ENCODE measurements at places on chromosomes 5 and 9.

DNA sequence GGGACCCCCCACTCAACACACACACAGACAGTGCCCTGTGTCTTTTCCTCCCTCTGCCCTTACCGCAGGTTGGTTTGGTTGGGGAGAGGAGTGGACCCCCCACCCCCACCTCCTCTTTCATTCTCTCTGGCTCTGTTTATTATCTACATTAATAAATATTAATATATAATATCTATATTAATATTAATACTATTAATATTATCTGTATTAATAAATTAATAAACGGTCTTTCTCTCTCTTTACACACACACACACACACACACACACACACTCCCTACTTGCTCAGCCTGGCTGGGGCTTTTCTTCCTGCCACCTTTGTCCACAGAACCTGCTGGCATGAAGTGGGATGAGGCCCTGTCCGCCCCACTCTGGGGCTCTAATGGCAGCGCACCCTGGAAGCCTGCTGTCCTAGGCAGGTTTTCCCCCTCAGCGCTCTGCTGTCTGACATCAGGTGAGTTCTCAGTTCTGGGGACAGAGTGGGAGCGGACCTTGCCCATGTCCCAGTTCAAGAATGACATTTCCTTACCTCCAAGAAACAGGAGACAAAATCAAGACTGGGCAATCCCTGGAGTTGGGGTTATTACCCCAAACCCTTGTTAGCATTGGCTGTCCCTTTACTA, 10.5 kb upstream of the SMIM32 start:
- no peak for DNase-seq

- DNase-seq, result no peak
Measured at GRCh38 chr9:134290603-134291451, 35.4 kb upstream of the RXRA start.

GRCh38 chr5:2883771-2884170, 132.3 kb upstream of the IRX2 start:
- DNase-seq, result no peak

- DNase-seq, result no peak
Measured at GRCh38 chr5:84298628-84299027, 86.1 kb downstream of the EDIL3 start.

- no peak for DNase-seq
Measured at GRCh38 chr5:2047341-2047927, 164.7 kb upstream of the IRX4 start.

- no peak for DNase-seq
Measured at GRCh38 chr5:173178369-173178910, 34.1 kb downstream of the BNIP1 start.

DNA sequence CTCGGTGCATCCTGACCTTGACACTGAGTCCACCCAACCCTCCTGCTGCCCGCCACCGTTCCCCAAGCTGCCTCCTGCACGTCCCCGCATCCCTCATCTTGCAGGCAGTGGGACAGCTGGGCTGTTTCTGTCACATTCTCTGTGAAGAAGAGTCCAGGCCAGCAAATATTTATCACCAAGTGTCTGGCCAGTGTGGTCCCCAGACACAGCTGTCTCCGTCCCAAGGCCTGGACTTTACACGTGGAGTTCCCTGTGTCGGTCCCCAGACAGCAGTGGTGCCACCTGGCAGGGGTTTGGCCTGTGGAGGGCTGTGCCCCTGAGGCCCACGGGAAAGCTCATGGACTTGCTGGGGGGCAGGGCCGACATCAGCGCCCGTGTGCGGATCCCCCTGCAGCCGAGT, 9.2 kb upstream of the SLC12A7 start:
- no peak for DNase-seq

DNA sequence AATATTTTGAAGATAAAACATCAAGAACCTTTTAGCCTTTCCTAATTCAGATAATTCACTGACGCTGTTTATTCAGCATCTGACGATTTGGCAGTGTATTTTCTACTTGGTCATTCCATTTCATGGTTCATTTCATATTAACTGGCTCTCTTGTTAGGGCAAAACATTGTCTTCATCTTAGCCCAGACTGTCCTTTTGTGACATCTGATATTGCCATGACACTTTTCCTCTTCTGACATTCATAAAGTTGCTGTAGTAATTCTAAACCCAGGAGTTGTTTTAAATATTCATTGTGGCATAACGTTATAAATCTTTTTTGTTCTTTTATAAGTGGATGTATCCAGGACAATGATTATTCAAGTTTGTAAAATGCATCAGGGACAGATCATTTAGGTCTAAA, 1.8 kb downstream of the SCAMP1 start:
- no peak for DNase-seq

- no peak for DNase-seq
Measured at GRCh38 chr5:95626701-95627100, 6.8 kb downstream of the GPR150 start.

- DNase-seq, result no peak
Measured at GRCh38 chr9:72193478-72193881, 44.2 kb downstream of the GDA start.

Data from CD4-positive, alpha-beta T cell treated with Interleukin-4 for 1 hour (primary cell).